IMR-90 (cell line): ENCODE measurements at places on chromosomes 1 and 21. TPM values are rescaled to one million over a fixed set of nuclear protein-coding genes. Genes with fewer than 3 reads are reported as not detected.

The FLG2 gene
- 0.02 TPM in 1 of 2 replicates, not detected in the other for polyA plus RNA-seq

The AIM2 gene
- not detected in 2 replicates for polyA plus RNA-seq

The COL11A1 gene
- 3.5 and 4.6 TPM in 2 replicates for polyA plus RNA-seq

The ADCY10 gene
- 0.03 and 0.19 TPM in 2 replicates for polyA plus RNA-seq

The SLC6A17 gene
- polyA plus RNA-seq, result 0.82 and 1.8 TPM in 2 replicates

The TNNT2 gene
- 1.2 TPM in 2 replicates for polyA plus RNA-seq

The ILDR2 gene
- not detected in 2 replicates for polyA plus RNA-seq

The PRAMEF13 gene
- polyA plus RNA-seq, result not detected in 2 replicates

The ADAMTS4 gene
- 0.39 and 0.40 TPM in 2 replicates for polyA plus RNA-seq

The DPYD gene
- 7.2 and 9.3 TPM in 2 replicates for polyA plus RNA-seq

The OR2L2 gene
- polyA plus RNA-seq, result not detected in 2 replicates

The CELF3 gene
- not detected in 2 replicates for polyA plus RNA-seq

The S100A9 gene
- not detected in 2 replicates for polyA plus RNA-seq

The TGFB2 gene
- 2.3 and 3.7 TPM in 2 replicates for polyA plus RNA-seq

The NECTIN4 gene
- 0.13 and 0.24 TPM in 2 replicates for polyA plus RNA-seq
